Activated CD4-positive, alpha-beta T cell treated with anti-CD3 and anti-CD28 coated beads, Interleukin-2, amount 10 ng/mL, durations not matched to agents 7 days and 5 days (primary cell): ENCODE measurements at places on chromosomes 12 and 14.

DNA sequence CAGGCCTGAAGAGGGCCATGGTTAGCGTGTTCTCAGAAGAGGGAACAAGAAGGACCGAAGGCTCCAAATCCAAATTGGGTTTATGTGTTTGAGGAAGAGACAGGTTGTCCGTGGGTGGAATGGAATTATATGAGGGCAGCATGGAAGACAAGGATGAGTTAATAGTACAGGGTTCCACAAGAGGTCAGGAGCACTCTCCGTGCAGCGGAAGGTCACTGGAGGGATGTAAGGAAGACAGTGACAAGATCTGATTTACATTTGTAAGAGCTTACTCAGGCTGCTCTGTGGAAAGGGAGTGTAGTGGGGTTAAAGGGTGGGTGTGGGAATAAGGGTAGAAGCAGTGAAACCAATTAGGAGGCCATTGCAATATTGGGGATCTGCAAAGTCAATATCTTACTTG lies 97.0 kb downstream of the TPH2 start:
- DNase-seq = no peak

- no peak for DNase-seq
Observed at GRCh38 chr12:52975820-52976573, 27.1 kb downstream of the KRT18 start.

GRCh38 chr14:100345711-100346110 lies 22.6 kb downstream of the SLC25A47 start:
- no peak for DNase-seq

- DNase-seq = no peak
Observed at GRCh38 chr14:99961826-99962518, 103.2 kb upstream of the EVL start.

GRCh38 chr14:96827290-96827689 lies 30.1 kb downstream of the VRK1 start:
- no peak for DNase-seq

DNA sequence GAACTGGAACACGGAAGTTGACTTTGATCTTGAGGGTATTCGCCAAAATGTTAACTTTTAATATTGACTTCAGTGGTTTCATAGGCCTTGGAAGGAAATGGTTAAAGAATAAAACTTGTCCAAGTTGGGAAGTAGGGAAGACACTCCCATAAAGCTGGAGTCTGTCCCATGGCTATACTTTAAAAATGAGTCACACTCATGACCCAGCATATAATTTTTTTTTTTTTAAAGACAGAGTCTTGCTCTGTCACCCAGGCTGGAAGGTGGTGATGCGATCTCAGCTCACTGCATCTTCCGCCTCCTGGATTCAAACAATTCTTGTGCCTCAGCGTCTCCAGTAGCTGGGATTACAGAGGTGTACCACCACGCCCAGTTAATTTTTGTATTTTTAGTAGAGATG lies 19.6 kb downstream of the TMPRSS12 start:
- no peak for DNase-seq

GRCh38 chr12:49937639-49938300 lies 12.8 kb upstream of the AQP2 start:
- DNase-seq = no peak

DNA sequence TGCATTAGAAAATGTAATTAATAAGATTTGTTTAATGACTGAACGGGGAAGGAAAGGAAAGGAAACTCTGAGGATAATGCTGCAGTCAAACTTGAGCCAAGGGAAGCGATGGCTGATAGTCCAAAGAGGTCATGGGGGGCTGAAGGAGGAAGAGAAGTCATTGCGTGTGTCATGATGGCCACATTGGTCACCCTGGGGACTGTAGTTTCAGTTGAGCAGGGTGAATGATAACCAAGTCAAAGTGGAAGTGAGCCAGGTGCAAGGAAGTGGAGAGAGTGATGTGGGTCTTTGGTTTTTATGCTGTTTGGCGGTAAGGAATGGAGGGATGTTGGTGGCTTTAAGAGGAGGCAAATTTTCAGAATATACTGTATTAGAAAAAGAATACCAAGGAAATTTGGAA lies 21.6 kb downstream of the C12orf75 start:
- no peak for DNase-seq

DNA sequence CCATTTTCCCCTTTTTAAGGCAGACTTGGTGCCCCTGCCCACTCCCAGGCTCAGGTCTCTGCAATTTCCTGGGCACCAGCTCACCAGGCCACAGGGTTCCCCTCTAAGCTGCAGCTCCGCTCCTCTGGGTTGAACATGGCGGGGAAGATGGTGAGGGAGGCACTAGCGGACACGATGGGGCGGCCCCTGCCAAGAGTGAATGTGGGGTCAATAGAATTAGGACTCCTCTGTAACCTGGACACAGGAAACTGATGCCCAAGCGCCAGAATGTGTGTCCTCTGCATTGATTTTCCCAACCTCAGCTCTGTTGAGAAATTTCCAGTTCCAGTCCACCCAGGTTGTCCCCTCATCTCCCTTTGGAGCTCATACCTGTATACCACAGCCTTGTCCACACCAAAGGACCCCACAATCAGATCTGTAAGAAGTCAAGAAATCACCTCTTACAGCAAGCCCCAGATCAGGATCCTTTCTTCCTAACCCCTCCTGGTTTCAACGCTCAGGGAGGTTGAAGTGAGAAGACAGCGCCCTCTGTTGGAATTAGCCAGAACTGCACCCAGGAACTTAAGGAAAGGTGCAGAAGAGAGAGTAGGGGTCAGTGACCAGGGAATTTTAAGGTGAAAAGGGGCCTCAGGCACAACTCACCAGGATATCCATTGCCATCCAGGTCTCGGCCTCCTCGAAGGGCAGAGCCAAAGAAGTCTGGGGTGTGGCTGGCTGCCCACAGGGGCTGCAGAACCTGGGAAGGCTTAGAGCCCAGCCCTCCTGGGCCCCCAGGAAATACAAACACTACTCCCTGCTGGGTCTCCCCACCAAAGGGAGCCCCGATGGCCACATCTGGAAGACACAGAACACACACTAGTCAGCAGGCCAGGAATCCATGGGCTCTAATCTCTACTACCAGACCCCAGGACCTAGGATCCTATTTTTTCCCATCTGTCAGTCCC lies 14.7 kb downstream of the ITGA5 start:
- DNase-seq = peak; percentile 66

DNA sequence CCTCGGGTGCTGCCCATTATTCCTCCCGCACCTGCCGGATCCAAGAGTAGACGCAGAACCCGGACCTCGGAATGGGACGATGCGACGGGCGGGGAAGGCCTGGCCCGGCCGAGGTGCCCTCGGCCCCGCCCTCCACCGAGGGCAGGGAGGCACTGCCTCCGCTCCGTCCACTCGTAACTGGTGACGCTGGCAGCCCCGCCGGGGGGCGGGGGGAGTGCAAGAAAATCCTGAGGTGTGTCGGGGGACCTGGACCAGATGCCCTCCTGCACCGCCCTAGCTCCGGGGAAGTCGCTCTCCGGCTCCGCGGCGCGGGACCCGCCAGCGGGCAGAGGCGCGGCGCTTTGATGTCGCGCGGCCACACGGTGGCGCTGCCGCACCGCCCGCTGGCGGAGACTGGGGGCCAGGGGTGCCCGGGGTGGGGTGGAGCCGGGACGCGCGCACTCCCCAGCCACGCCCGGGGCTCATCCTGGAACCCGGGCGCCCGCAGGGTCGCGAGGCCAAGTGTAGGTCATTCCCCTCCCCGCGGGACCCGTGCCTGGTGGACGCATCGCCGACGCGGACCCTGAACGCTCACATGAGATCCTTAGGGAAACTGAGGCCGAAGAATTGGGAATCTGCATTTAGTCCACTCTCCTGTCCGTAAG lies 202.8 kb downstream of the TTC8 start:
- peak; percentile 48 for DNase-seq

GRCh38 chr14:77086017-77086727 lies 11.9 kb upstream of the CIPC start:
- peak; percentile 27 for DNase-seq

DNA sequence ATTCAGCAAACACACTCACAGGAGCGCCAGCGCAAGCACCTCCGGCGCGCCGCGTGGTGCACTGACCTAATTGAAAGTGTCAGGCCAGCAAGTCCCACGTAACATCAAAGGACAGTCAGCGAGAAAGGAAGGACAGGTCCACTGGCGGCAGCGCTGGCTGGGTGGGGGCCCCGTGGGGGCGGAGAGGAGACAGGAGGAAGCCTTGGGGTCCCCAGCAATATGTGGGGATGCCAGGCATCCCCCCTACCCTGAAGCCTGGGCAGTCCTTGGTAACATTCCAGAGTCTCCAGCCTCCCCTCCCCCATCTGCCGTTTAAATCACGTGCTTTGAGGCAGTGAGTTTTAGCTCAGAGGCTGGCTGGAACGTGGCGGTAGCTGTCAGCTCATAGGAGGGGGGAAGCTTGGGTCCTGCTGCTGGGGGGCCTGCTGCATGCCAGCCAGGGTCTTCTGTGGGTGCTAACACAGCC lies 159.2 kb downstream of the CALM1 start:
- DNase-seq = no peak

- no peak for DNase-seq
Observed at GRCh38 chr12:131764738-131765137, 53.8 kb downstream of the SFSWAP start.

GRCh38 chr12:25557830-25558436 lies 4.8 kb upstream of the LMNTD1 start:
- DNase-seq = peak; percentile 17

DNA sequence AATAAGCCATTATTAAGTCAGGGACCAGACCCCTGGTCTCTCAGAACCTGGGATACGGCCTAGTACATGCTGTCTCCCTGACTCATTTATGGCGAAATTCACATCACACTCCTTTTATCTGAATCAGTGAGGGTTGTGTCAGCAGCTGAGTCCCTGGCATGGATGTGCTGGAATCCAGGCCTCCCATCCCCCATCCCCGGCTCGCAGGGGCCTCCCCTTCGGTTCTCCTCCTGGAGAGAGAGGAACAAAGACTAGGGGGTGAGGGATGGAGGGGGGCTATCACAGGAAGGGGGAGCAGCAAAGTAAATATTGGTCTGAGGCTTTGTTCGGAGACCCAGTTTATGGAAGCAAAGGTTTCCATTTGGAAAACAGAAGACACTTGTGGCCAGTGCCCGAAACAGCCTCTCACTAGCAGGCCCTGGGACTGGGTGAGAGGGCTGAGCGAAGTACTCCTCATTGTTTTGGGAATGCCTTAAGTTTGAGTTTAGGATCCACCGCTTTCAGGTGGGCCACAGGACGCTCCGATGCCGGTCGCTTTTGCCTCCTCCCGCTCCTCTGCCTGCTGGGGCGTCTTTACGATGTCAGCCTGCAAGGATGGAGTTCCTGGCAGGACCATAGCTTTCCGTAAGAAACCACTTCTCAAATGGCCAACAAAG lies 145.0 kb downstream of the PRKCH start:
- no peak for DNase-seq

DNA sequence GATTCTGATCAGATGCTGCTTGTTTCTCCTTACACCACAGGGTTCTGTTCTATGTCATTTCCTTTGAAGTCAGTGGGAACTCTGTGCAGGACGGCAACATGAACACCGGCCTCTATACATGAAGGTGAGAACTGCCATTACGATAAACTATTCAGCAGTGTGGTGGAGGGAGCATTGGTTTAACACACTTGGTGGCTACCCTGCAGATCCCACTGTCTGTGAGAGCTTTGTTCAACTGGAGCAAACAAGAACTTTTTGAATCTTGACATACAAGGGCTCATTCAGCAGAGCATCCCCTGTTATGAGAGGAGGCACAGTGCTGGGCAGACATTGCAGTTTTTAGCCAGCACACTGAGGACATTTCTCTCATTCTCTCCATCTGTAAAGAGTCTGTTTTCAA lies 10.7 kb upstream of the FRS2 start:
- no peak for DNase-seq

GRCh38 chr14:44204061-44204835 lies 302.8 kb downstream of the FSCB start:
- no peak for DNase-seq

- no peak for DNase-seq
Observed at GRCh38 chr12:65695113-65695865, 129.0 kb upstream of the HMGA2 start.

DNA sequence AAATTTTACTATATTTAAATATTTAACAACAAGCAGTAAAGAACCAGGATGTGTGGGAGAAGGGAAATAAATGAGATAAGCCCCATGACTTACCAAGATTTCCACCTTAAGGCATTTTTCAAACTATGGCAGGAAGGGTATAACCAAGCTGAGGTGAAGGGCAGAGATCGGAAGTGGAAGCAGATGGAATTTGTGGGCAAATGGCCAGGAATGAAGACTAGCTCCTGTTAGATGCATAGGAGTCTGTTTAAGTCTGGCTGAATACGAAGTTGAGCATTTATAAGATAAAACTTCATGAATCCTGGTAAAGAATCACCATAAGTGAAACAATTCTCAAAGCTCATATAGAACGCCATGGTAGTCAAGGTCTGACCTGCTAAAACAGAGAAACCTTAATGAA lies 163.5 kb downstream of the DIO2 start:
- no peak for DNase-seq

DNA sequence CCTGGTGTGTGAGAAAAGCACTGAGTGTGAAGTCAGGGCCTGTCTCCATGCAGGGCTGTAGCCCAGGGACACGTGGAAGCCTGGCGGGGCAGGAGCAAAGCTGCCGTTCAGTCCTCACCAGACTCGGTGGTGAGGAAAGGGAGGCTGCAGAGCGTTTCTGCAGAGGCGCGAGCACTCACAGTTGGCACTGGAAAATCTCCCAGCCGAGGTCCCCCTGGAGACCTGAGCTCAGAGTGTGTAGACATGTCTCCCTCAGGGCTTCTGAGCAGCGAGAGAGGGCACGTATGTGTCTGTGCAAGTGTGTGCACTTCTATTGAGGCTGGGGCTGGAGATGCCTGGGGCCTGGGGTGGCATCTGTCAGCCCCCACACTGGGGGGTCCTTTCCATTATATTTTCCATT lies 11.0 kb upstream of the HHIPL1 start:
- DNase-seq = no peak

DNA sequence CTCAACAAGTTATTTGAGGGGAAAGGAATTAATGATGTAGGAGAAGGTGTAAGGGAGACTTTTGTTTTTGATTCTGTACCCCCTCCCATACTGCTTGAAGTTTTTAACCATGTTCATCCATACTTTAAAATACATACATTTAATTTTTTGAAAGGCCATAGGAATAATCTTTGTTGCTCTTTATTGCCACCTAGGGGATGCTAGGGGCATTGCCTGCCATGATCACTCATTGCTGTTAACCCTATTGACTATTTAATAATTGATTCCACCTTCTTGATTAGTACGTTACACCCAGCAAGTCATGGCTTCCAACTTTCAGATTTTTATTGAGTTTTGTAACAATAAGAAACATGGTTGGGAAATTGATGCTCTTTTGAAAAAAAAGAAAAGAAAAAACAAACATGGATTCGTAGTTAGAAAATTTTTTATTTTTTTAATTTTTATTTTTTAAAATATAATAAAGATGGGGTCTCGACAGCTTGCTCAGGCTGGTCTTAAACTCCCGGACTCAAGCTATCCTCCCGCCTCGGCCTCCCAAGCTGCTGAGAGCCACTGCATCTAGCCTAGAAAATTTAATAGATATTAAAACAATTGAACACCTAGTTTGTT lies 8.5 kb upstream of the PRKAB1 start:
- DNase-seq = peak; percentile 57

GRCh38 chr12:72546106-72546505 lies 273.9 kb downstream of the TRHDE start:
- DNase-seq = no peak
